CD8-positive, alpha-beta memory T cell (primary cell): ENCODE measurements at places on chromosomes 16 and 17.

DNA sequence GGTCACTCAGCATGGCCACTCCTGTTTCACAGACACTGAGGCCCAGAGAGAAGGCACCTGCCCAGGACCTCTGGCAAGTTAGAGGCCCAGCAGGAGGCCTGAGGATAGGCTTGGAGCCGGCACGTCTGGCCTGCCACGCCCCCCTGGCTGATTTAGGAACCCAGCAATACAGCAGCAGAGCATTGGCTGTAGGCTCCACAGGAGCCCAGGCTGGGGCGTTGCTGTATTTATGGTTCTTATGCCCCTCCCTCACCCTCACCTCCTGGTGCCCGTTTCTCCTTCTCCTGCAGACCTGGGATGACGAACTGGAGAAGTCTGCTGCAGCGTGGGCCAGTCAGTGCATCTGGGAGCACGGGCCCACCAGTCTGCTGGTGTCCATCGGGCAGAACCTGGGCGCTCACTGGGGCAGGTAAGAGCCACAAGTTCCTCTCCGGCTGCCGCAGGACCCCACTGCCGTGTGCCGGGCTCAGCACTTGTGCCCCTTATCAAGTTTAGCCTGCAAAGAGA lies 25.8 kb downstream of the CRISPLD2 start:
- no peak for DNase-seq

GRCh38 chr16:78583441-78583840 lies 484.0 kb downstream of the WWOX start:
- DNase-seq, result no peak

DNA sequence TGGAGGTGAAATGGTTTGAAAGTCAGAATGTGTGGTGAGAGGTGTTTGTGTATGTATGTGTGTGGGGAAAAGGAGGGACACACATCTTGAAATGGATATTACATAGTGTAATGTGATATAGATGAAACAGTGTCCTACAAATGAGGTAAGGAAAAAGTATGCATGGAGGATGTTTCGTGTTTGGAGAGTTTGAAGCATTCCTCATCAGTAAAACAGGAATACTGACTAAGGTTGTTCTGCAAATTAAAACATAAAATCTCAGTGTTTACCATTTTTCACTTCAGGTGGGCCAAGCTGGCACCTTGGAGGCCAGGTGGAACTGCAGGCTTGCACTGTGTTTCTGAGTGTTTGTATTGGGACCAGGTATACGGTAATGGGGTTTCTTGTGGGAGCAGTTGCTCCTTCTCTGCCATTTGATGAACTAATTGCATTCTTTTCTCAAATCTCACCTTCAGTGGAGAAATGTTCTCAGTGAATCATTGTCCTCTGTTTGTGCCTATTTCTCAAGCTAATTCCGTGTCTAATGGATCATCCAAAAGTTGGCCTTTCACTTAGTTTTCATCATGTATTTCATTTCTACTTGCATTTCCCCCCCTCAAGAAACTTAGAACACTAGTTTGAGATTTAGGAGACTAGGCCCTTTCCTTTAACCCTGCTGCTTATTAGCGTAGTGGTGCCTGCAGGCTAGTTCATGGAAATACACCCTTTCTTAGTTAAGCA lies 8.2 kb upstream of the TBKBP1 start:
- no peak for DNase-seq

DNA sequence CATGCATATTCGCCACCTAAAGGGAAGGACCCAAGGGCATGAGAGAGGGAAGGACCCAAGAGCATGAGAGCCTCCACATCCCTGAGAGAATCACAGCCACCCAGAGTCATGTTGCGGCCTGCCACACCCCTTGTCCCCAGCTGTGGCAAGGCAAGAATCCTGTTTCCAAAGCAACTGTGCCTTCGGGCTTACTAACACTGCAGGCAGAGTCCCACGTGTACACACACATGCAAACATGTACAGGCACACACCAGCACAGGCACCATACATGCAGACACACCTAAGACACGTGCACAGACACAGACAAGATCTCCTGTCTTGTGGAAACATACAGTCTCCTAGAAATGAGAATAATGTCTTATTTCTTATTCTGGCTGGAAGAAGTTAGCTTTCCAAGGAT lies 92.4 kb upstream of the CDYL2 start:
- no peak for DNase-seq

GRCh38 chr16:73151225-73151624 lies 103.3 kb upstream of the ZFHX3 start:
- no peak for DNase-seq

- DNase-seq, result no peak
Observed at GRCh38 chr17:30005709-30006320, 64.4 kb downstream of the EFCAB5 start.

- DNase-seq, result no peak
Observed at GRCh38 chr16:25224731-25225319, 8.1 kb downstream of the AQP8 start.
